ENCODE measurements at places on chromosomes 1 and 21.
A peak's percentile ranks its signal among the peaks of the same experiment; 100 is the strongest.

DNA sequence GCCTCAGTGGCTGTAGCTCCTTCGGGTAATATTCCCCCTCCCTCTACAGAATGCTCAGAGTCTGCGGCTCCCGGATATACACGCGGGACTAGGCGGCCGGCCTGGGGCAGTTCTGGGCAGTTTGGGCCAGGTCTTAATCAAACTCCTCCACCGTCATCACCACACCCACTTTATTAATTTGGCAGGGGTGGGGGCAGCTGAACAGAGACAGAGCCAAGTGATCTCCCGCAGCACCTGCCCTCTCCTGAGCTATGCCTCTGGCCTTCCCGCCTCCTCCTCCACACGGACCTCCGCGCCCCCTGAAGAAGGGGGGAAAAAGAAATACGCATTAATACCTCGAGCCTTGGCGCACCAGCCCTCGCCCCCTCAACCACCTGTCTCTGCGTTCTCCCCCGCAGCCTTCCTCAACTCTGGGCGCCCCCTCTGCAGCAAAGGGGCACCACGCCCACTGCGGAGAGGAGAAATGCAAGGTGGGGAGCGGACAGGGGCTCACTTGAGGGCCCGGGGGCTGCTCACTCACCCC, 42.6 kb downstream of the CD34 start:
- DNase-seq: no peak

DNA sequence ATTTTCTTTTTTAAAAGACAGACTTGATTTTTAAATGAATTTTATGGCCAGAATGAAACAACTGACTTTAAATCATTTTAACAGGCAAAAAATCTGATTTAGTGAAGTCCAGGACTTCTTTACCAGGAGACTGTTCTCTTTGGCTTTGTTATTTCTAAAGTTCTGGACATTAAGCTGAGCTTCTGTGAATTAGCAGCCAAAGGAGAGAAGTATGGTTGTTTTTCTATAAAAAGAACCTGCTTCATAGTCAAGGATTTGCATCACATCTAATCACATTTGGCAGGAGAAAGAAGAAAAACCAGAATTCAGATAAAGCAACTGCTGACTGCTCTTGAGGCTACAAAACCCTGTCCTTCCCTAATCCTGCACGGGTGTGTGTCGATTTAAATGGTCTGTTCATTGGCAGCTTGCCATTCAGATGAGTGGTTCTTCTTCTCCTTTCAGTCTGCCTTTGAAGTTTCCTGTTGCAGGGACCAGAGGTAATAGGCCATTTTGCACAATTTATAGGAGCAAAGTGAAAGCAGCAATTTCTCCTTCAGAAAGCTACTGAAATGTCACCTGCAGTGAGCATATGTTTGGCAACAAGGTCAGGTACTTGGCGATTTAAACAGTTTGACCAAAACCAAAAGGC, 215.4 kb downstream of the OLFM3 start:
- DNase-seq: peak; percentile 14

DNA sequence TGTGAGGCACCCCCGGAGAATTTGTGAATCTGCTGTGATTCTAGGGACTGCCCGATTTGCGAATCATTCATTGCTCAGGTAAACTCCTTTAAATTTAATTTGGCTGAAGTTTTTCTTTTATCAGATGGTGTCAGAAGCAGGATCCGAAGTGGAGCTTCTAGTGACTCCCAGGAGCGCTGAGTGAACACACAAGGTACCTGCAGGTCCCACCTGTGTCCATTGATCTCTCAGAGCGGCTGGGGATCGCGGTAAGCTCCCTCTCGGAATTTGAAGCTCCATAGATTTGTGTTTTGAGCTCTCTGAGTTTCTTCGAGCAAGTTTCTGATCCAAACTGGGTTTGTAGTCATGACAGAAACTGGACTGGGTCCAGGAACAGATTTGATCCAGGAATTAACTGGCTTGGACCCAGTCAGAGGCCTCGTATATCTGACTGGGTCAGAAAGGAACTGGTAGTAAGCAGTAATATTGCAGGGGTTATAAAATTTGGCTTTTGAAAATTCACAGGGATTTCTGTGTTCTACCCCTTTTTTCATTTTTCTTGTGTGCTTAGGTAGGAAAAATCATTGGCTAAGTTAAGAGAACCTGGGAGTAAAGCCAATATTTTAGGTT, 56.2 kb upstream of the EDEM3 start:
- DNase-seq: no peak

DNA sequence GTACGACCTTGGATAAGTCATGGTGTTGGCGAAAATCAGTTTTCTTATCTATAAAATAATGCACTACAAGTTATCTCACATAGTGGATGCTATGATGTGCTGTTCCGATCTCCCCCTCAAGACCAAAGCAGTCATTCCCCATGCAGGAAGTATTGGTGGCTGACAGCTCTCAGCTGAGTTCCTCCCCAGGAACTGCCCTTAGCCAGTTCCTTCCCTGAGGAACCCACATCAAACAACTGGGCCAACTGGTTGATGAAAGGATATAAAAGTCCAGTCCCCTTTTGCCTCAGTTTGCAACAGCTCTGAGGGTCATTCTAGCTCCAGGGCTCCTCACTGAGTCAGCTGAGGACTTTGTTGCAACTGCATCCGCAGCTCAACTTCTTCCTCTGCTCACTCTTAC, 16.1 kb upstream of the SLAMF1 start:
- DNase-seq: no peak

- DNase-seq: peak; percentile 85
These were observed 149.9 kb downstream of the MRPL39 start for GRCh38 chr21:25457411-25457810.

DNA sequence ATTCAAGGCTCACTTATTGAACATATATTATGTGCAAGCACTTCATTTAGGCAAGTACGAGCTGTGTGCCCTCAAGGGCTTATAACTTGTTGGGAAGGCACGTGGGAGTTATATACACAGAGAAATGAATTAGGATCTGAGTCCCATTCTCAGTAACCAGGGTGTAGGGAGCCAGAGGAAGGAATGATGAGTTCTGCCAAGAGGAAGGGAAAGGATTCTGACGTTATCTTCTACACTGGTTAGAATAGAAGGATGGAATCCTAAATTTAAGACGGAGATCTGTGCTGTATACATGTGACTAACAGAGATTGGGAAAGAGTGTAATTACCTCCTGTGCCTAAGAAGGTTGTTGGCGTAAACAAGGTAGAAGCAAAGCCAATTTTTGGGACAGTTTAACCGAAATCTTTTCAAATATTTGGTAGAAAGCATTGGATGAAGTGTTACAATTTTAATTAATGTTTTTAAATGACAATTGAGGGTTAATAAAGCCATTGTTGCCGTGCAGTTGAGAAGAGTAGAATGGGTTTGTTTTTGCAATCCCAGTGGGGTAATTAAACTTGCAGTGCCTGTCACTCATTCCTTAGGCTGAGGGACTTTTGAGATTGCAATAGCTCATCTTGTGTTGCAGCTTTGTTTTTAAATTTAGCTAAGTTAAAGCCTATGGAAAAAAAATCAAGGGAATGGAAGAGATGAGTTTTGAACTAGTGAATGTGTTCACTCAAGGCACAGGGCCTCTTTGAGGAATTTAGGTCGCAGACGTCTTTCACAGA, 177.2 kb downstream of the NFIA start:
- no peak for DNase-seq

- DNase-seq: peak; percentile 65
These were observed 7.7 kb downstream of the SNX27 start for GRCh38 chr1:151619489-151620093.

Data from astrocyte of the spinal cord (primary cell).